ENCODE measurements at places on chromosomes 5 and 9. TPM values are rescaled to one million over a fixed set of nuclear protein-coding genes. Genes with fewer than 3 reads are reported as not detected.

GRCh38 chr5:138465261-138466124, at the start of gene EGR1:
EGR1 (plus strand) TSS chr5:138465479; CDS start chr5:138465762, 283 bp downstream.
- H3K27me3 ChIP-seq: no peaks in the 10 kb centered on the region
- H3K36me3 ChIP-seq: no peaks in the 10 kb centered on the region
- H3K4me1 ChIP-seq: peaks cover 11% of the 10 kb centered on the region
- peak; percentile 97 for DNase-seq

GRCh38 chr9:110464321-110464720, 115.2 kb downstream of the SVEP1 start:
- H3K4me1 ChIP-seq: no peaks in the 10 kb centered on the region
- no peak overlapping the region for H3K27ac ChIP-seq
- H3K27me3 ChIP-seq: no peaks in the 10 kb centered on the region

The CCNI2 gene
- not detected for total RNA-seq

GRCh38 chr5:28729067-28729466, 1690.7 kb upstream of the CDH9 start:
- no peak overlapping the region for H3K27ac ChIP-seq
- DNase-seq: no peak
- no peaks in the 10 kb centered on the region for H3K27me3 ChIP-seq
- H3K4me1 ChIP-seq: no peaks in the 10 kb centered on the region
